ENCODE measurements at places on chromosomes 5 and 9.

DNA sequence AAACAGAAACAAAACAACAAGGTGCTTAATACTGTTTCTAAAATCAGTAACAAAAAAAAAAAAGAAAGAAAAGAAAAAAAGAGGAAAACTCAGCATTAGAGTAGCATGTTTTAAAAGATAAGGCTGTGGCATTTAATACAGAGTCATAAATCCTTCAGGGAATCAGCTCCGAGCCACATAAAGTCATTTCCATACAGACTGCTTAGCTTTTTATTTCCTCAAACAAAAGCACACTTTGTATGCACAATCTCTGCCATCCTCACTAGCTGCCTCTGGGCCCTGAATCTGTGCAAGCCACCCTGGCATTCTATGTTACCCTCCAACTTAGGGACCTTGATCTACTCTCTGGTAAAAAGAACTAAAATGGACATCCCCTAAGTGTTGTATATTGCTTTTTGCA is 87.6 kb downstream of the SEMA6A start:
- DNase-seq: no peak

GRCh38 chr9:27967210-27967609 is 393.9 kb upstream of the C9orf72 start:
- DNase-seq: no peak

GRCh38 chr5:112711436-112711835 is 26.2 kb upstream of the APC start:
- DNase-seq: no peak

DNA sequence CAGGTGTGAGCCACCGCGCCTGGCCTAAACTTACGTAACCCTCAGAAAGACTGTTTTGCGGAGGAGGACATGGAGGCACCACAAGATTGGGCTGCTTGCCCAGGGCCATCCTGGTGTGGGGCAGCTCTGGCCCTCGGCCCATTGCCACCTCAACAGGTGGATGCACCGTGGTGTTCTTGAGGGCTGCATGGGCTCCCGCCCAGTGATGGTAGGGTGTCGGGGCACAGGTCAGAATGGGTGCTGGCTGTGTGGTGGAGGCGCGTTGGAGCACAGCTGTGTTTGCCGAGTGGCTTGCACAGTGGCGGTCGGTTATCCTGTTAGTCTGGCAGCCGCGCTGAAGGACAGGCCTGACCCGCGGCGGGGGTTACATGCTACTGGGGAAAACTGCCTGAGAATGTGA is 196.9 kb downstream of the CACNA1B start:
- DNase-seq: no peak

- DNase-seq: no peak
These were observed 35.4 kb downstream of the ADAMTS2 start for GRCh38 chr5:179309751-179310320.

Data from activated effector memory CD4-positive, alpha-beta T cell treated with Interleukin-2 at 50 U/mL for 16 hours (primary cell).